Liver (tissue), 10 donors: ENCODE measurements at places on chromosomes 4 and X. TPM values are rescaled to one million over a fixed set of nuclear protein-coding genes. Genes with fewer than 3 reads are reported as not detected.

The UVSSA gene
- total RNA-seq, result 4.1 TPM

The CYTL1 gene
- 4.6 TPM for total RNA-seq

The HTR2C gene
- total RNA-seq, result not detected

The IL1RAPL1 gene
- 0.08 TPM for total RNA-seq

The ATP6AP2 gene
- 80.7 TPM for total RNA-seq

The XG gene
- 0.93 TPM for total RNA-seq

The MAD2L1 gene
- total RNA-seq, result 28.1 TPM

The SERPINA7 gene
- total RNA-seq, result 325 TPM

DNA sequence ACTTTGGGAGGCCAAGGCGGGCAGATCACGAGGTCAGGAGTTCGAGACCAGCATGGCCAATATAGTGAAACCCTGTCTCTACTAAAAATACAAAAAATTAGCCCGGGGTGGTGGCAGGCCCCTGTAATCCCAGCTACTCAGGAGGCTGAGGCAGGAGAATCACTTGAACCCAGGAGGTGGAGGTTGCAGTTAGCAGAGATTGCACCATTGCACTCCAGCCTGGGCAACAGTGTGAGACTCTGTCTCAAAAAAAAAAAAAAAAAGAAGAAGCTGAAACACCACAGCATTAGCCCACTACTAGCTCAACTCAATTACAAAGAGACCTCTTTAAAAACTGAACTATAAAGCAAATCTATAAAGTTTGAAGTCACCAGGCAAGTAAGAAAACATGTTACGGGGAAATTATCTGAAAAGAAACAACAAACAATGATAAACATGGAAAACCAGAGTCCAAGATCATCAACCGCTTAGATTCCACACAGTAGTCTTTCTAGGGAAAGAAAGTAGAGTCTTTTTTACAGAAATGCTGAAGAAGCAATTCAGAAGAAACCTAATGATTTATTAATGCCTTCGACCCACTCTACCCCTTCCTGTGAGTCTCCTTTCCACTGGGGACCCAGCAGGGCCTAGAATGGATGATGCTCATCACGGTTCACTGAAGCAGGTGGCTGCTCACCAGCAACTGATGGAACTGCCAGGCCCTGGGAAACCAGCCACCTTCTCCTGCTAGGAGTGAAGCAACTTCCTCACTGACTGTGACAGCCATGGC, 6.6 kb downstream of the SAT1 start:
- no peak for DNase-seq
- H3K27me3 ChIP-seq, result no peaks in the 10 kb centered on the region
- peaks cover 9% of the 10 kb centered on the region for H3K36me3 ChIP-seq
- H3K27ac ChIP-seq, result no peak overlapping the region
- H3K4me1 ChIP-seq, result no peaks in the 10 kb centered on the region

GRCh38 chr4:112702892-112703291, 65.9 kb downstream of the LARP7 start:
- H3K36me3 ChIP-seq, result no peaks in the 10 kb centered on the region
- DNase-seq, result no peak
- no peak overlapping the region for H3K27ac ChIP-seq
- H3K4me1 ChIP-seq, result peaks cover 9% of the 10 kb centered on the region
- H3K4me3 ChIP-seq, result no peak overlapping the region

DNA sequence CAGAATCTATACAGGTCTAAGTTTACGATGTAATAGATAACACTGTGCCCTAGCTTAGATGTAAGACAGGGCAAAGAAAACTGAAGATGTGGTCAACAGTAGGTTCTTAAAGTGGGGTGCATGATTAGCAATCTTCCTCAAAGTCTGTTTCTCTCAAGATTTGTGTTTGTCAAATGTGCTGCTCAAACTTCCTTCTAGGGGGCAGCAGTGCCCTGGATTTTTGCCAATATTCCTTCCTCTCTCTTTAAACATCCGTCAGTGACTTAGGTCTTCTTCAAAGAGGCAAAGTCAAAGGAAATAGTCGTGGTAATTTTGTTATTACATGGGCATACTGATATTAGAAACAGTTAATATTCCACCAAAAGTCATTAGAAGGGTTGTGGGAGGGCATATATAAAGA, 4.2 kb upstream of the PDHA2 start:
- H3K27me3 ChIP-seq, result no peaks in the 10 kb centered on the region
- H3K27ac ChIP-seq, result no peak overlapping the region
- no peak for DNase-seq
- no peaks in the 10 kb centered on the region for H3K4me1 ChIP-seq

DNA sequence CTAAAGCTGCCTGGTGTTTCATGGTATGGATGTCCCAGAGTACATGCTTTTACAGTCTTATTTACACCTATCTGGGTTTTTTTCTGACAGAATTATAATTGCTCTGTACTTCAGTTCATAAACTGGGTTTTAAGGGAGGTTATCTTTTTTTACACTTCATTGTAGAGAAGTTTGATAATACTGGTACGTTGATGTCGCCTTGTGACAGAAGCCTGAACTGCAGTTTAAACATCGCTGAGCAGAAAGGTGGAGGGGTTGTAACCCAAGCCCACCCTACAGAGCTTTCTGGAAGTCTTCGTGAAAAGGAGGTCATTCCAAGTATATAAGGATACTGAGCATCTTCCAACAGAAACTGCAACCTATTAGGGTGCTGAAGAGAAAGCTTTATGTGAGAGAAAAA, 46.4 kb downstream of the BEX1 start:
- H3K27ac ChIP-seq, result no peak overlapping the region
- DNase-seq, result no peak
- no peak overlapping the region for H3K4me3 ChIP-seq
- H3K27me3 ChIP-seq, result no peaks in the 10 kb centered on the region
- no peaks in the 10 kb centered on the region for H3K36me3 ChIP-seq

GRCh38 chr4:148076964-148077363, 345.1 kb downstream of the ARHGAP10 start:
- peaks cover 37% of the 10 kb centered on the region for H3K36me3 ChIP-seq
- no peaks in the 10 kb centered on the region for H3K27me3 ChIP-seq
- no peak overlapping the region for H3K4me3 ChIP-seq

DNA sequence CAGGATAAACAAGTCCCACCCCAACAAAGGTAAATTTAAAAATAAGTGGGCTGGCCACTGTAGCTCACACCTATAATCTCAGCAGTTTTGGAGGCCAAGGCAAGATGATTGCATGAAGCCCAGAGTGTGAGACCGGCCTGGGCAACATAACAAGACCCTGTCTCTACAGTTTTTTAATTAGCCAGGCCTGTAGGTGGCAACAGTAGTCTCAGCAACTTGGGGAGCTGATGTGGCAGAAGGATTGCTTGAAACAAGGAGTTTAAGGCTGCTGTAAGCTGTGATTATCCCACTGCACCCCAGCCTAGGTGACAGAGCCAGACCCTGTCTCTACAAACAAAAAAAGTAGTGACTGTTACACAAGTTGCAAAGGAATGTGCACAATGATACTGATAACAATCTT, 74.6 kb upstream of the FAAH2 start:
- H3K27ac ChIP-seq, result no peak overlapping the region
- no peak for DNase-seq
- no peaks in the 10 kb centered on the region for H3K36me3 ChIP-seq
- no peak overlapping the region for H3K4me3 ChIP-seq
- H3K27me3 ChIP-seq, result no peaks in the 10 kb centered on the region
- H3K4me1 ChIP-seq, result no peaks in the 10 kb centered on the region

- no peak for DNase-seq
- H3K27ac ChIP-seq, result no peak overlapping the region
- H3K4me1 ChIP-seq, result no peaks in the 10 kb centered on the region
- H3K36me3 ChIP-seq, result no peaks in the 10 kb centered on the region
- no peaks in the 10 kb centered on the region for H3K27me3 ChIP-seq
Observed at GRCh38 chr4:153039542-153040185, 103.5 kb downstream of the FHDC1 start.

DNA sequence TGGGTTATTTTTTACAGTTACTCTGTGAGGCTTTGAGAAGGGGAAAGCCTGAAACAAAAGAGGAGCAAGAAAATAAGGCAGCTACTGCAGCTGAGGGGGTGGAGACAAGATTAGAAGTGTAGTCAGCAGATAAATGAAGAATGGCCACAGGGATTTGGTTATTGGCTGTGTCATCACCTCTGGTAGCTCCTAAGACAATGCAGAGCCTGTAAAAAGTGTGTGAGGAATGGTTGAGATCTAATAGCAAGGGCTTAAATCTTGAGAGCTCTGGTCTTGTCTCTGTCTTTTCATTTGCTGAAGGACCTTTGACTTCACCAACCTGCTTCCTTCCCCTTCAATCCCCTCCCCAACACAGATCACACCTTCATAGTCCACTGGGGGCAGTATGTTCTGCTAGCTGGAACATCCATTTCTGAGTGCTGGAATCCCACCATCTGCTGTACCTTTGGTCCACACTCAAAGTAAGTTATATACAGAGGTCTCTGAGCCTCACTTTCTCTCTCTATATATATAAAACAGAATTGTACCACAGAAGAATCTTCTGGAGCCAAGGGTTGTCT, 213.7 kb upstream of the ZIC3 start:
- DNase-seq, result no peak
- H3K27me3 ChIP-seq, result no peaks in the 10 kb centered on the region
- H3K4me1 ChIP-seq, result no peaks in the 10 kb centered on the region
- H3K27ac ChIP-seq, result no peak overlapping the region

- no peak overlapping the region for H3K27ac ChIP-seq
- no peaks in the 10 kb centered on the region for H3K27me3 ChIP-seq
- DNase-seq, result no peak
Observed at GRCh38 chr4:158891256-158891655, 122.4 kb downstream of the FNIP2 start.

DNA sequence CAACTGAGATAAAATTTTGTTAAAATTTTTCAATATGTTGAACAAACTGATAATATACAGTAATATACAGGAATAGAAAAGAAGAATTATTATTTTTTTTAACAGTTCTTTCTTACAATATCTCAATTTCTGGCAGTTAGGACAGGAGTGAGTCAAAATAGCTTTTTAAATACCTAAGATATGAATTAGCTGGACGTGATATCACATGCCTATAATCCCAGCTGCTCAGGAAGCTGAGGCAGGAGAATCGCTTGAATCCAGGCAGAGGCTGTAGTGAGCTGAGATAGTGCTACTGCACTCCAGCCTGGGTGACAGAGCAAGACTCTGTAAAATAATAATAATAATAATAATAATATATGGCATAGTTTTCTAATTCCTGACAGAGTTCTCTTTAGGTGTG, 1039.3 kb downstream of the STPG2 start:
- H3K4me3 ChIP-seq, result no peak overlapping the region
- H3K36me3 ChIP-seq, result no peaks in the 10 kb centered on the region
- no peak for DNase-seq
- H3K27ac ChIP-seq, result no peak overlapping the region
- no peaks in the 10 kb centered on the region for H3K27me3 ChIP-seq
- no peaks in the 10 kb centered on the region for H3K4me1 ChIP-seq

DNA sequence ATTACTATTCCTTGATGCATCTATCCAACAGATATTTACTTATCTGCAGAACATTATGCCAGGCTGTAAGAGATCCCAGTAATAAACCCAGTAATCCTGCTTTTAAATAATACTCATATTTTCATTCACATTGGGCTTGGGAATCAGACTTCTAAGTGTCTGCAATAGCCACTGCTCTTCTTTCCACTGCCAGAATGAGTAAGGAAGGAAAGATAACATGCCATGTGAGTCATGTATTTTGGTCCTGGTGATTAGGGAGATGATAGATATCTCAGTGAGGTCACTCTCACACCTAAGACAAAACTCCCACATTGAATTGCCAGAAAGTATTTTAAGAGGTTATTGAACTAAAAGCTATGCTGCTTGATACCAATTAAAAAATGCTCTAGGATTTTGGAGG, 13.9 kb upstream of the HEPH start:
- H3K36me3 ChIP-seq, result no peaks in the 10 kb centered on the region
- H3K4me3 ChIP-seq, result no peak overlapping the region
- H3K27ac ChIP-seq, result no peak overlapping the region
- H3K27me3 ChIP-seq, result no peaks in the 10 kb centered on the region

GRCh38 chr4:52932591-52933470, 70.7 kb downstream of the RASL11B start:
- H3K4me3 ChIP-seq, result no peak overlapping the region
- H3K27me3 ChIP-seq, result no peaks in the 10 kb centered on the region
- peaks cover 3% of the 10 kb centered on the region for H3K4me1 ChIP-seq
- H3K36me3 ChIP-seq, result no peaks in the 10 kb centered on the region
- no peak for DNase-seq
- no peak overlapping the region for H3K27ac ChIP-seq
